Large intestine (tissue), 12 donors: ENCODE measurements at places on chromosomes 11 and 22.

GRCh38 chr11:2448661-2449547, 4.1 kb downstream of the KCNQ1 start:
- DNase-seq, result no peak

GRCh38 chr11:846496-847098, 3.9 kb downstream of the TSPAN4 start:
- DNase-seq, result no peak

- DNase-seq, result no peak
Observed at GRCh38 chr11:37861671-37862070, 1263.6 kb upstream of the RAG2 start.

GRCh38 chr11:70183483-70184176, 19.5 kb upstream of the FADD start:
- no peak for DNase-seq

DNA sequence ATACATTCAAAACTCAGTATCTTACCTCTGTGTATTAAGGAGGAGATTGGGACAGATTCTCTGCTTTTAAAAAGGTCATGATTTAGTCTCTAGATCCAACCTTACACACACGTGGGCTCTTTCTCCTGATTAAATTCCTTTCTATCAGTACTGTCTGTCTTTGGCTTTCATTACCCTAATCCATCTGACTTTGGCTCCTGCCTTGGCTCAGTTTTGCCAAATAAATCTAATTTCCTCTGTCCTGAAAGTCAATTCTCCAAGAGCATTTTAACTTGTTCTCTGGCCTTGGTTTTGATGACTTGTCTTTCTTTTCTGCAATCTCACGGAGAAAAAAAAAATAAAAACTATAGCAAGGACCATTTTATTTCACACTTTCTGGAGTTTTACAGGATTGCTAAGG, 176.6 kb upstream of the PDGFD start:
- DNase-seq, result no peak

DNA sequence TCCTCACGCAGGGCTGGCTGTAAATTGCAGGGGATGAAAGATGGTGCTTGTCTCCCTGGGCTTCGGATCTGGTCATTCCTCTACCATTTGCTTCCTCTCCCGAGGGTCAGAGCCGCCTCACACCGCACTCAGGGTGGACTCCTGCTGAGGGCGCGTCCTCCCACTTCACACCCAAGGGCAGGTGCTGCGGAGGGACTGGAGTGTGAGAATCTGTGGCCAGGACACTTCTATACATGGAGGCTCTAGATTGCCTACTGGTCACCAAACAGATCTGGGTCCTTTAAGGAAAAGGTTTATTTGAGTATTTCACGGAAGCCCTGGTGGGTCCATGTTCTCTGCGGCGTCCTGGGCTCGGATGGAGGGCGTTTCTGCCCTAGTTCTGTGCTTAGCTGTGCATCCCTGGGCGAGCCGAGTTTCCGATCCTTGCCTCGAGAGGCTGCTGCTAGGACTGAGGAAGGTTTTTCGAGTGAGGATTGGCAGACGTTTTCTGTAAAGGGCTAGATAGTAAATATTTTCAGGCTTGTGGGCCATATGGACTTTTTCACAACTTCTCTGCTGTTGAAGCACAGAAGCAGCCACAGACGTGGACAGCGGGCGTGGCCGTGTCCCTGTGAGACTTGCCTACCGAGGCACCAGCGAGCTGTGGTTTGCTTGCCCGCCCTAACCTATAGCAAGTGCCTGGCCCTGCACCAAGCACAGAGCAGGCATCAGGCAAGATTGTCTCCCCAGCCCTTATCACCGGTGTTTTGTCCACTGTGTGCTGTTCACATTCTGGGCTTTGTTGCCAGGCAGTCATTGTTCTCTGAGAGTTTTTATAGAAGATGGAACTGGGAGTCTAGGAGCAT, 279.0 kb downstream of the TBC1D22A start:
- DNase-seq, result no peak

DNA sequence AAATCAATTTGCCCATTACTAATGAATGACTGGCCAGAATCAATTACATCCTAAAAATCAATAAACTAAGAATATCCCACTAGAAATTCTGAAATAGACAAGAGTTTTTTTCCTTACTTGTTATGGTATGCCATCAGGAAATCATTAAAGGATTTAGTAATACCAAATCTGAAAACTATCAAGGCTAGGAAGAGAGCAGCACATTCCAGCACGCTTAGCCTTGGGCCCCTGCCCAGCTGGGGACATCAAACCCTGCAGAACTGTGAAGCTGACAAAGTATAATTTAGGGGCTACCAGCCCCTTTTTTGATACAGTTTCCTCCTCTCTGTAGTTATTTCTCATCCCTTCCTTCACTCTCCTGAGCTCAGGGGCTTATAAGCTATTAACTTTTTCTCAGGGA, 247.8 kb upstream of the ZC3H12C start:
- no peak for DNase-seq

- no peak for DNase-seq
Observed at GRCh38 chr11:116467823-116468222, 305.0 kb downstream of the BUD13 start.
